Stimulated activated CD4-positive, alpha-beta T cell treated with anti-CD3 and anti-CD28 coated beads, TNF-alpha, amount 100 ng/mL, for 48 hours (primary cell): ENCODE measurements at places on chromosomes 6 and 20.

GRCh38 chr6:11270030-11271027 lies 37.9 kb upstream of the NEDD9 start:
- no peak for DNase-seq

DNA sequence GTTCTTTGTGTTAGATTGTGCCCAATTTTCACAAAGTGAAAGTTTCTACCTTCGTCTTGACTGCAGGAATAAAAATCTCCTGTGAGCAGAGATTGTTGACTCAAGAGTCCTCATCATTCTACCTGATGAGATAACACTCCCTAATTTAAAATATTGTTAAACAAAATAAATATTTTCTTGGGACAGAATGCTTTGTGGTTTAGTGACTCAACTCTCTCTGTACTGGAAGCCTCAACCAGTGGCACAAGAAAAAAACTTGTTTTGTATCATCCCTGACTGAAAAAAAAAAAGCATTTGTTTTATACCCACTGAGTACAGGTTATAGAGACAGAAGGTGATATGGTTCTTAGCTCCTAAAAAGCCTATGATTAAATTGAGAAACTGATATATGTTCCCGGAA lies 78.9 kb downstream of the CRYBG1 start:
- no peak for DNase-seq

GRCh38 chr6:159103396-159104162 lies 58.8 kb upstream of the TAGAP start:
- no peak for DNase-seq

DNA sequence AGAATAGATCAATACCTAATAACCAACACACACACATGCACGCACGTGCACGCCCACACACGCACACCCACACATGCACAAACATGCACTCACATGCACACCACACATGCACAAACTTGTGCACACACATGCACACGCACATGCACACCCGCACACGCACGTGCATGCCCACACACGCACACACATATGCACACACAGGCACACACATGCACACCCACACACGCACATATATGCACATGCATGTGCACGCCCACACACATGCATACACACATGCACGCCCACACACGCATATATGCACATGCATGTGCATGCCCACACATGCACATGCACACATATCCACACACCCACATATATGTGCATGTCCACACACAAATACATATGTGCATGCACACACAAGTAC lies 26.2 kb upstream of the CHRNA4 start:
- DNase-seq = no peak

DNA sequence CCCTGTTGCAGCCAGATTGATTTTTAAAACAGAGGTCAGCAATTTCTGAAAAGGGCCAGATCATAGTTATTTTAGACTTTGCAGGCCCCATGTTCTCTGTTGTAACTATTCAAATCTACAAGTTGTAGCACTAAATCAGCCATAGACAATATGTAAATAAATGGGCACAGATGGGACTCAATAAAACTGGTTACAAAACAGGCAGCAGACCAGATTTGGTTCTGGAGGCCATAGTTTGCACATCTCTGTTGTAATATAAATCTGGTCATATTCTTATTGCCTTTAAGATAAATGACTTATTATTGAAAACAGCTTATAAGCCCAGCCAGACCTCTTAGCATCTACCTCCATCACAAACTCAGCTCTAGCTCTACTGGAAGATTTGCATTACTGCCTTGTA lies 114.0 kb upstream of the ARG1 start:
- no peak for DNase-seq

DNA sequence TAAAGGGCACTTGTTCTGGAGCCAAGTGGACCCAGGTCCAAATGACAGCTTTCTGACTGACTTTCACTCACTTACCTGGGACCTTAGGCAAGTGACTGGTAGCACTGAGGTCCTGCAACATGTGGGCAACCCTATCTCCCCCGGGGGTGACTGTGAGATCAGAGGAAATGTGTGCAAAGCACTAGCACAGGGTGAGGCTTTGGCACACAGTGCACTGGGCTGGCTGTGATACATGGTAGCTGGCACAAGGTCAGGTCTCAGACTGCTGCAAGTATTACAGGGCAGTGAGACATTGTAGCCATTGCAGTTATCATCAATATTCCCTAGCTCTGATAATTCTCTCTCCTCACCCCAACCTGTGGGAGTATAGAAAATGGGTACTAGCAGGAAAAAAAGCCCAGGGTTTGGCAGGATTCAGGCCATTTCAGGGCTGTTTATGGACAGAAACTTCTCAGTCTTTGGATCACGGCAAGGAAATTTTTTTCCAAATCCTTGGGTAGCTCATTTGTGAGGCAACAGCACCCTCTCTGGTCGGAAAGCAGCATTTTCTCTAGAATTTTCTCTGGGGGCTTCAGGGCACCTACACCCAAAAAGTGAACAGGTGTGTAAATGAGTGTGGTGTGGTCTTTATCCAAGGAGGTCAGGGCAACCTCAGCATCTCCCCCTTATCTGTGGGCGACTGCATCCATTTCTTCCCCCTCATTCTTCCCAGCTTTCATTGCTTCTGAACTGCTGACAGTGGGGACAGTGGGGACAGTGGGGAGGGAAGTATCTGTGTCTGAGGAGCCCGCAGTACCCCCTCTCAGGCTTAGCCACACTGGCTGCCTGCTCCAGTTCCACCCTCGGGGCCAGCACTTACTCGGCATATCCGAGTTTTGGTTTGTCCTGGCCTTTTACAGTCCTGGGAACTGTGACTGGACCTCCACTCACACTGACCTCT lies 148.7 kb upstream of the PHACTR3 start:
- no peak for DNase-seq

DNA sequence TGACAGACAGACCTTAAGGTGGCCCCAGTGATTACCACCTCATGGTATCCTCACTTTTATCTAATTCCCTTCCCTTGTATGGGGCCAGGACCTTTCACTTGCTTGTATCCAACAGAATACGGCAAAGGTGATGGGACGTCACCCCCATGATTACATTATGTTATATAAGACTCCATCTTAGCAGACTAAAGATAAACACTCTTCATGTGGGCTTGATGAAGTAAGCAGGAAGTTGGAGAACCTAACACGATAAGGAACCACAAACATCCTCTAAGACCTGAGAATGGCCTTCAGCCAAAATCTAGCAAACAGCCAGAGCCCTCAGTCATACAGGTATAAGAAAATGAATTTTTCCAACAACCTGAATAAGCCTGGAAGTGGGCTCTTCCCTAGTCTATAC lies 8.0 kb downstream of the SLC17A3 start:
- DNase-seq = no peak

DNA sequence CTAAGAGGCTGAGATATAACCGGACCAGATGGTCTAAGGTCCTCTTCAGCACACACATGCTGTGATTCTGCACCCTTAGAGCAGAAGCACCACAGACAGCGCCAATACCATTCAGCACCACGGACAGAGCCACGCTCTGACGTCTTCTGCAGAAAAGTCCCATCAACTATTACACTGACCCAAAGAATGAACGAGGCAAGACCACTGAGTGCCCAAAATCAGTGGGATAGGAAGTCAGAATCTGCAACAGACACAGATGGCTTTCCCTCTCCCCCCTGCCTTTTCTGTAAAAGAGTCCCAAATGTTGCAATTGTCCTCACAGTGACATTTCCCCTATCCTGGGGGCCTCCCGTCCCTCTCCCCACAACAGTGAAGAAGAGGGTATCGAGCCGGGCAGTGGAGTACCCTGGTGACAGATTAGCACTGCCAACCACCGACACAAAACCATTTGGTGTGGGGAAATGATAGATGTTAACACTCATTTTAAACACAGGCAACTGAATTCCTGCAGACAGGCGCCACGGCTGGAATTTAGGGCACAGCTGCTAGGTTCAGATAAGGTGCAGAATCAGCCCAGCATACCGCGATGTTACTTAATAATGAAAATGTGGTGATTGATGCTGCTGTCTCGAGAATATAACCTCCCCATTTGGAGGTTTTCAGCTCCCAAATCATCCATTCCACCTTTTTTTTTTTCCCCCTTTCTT lies 66.6 kb upstream of the CTNNBL1 start:
- no peak for DNase-seq

- no peak for DNase-seq
These were observed 1043.9 kb upstream of the EPHA7 start for GRCh38 chr6:94463306-94463705.

DNA sequence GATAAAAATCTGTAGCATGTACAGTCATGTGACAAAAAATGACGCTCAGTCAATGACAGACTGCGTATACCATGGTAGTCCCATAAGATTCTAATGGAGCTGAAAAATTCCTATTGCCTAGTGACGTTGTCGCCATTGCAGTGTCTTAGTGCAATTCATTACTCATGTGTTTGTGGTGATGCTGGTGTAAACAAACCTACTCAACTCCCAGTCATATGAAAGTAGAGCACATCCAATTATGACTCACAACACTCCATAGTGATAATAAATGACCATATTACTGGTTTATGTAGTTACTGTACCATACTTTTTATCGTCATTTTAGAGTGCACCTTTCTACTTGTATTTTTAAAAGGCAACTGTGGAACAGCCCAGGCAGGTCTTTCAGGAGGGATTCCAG lies 45.0 kb downstream of the TFAP2A start:
- DNase-seq = no peak

DNA sequence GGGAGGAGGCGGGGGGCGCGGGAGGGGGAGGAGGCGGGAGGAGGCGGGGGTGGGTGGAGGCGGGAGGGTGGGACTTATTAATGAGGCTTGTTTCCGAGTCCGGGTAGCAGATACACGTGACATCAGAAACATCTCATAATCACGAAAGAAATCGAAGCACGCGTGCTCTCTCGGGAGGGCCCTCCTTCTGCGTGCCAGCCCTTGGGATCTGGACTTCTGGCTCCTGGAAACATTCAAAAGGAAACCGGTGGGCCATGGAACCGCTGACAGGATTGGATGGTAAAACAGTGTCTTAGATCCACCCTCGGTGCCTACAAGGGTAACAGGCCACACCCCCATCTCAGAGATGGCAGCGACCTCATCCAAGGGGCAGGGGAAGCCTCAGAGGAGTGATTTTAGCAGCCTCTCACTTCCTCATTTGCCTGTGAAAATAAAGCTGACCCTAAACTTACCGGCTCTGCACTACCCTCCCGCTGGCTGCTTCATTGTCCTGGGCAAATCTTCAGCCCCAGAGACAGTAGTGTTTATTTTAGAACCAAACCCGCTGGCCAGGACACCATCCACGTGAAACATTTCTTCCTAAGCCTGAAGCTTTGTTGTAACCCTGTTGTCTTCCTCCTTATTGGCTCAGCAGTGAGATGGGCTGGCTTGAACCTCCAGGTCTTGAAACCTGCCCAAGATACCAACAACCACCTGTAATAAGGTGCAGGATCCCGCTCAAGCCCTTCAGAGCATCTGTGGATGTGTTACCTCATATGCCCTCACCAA lies 97.5 kb downstream of the PSMG4 start:
- DNase-seq = no peak

- no peak for DNase-seq
These were observed 241.3 kb downstream of the KCNQ5 start for GRCh38 chr6:72863131-72863530.

DNA sequence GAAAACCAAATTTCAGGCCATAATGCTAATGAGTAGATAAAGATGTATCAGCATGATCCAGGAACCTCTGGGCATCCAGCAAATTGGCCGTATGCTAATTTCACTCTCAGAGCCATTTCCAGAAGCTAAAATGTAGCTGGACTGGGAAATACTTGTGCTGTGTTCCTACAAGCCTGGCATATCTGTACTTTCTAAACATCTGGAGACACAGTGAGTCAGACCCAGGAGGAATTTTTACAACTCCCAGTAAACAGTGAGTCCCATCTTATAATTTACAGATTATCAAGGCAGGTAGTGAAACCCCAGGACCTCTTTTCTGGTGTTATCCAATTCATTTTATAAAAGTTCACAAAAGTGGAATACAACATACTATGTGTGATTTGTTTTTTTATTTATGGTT lies 683.0 kb upstream of the ADGRB3 start:
- DNase-seq = no peak
